ENCODE measurements at places on chromosomes 1 and 21. TPM values are rescaled to one million over a fixed set of nuclear protein-coding genes. Genes with fewer than 3 reads are reported as not detected.

MPL gene
- total RNA-seq: not detected

ETNK2 gene
- total RNA-seq: 24.7 TPM

OR6F1 gene
- not detected for total RNA-seq

TRIM67 gene
- not detected for total RNA-seq

FCER1G gene
- total RNA-seq: not detected

EFNA3 gene
- 0.56 TPM for total RNA-seq

LRRC38 gene
- total RNA-seq: not detected

ADGRL2 gene
- 36.9 TPM for total RNA-seq

KANK4 gene
- not detected for total RNA-seq

CCDC24 gene
- total RNA-seq: 1.4 TPM

AVPR1B gene
- not detected for total RNA-seq

All from IMR-90 (cell line).